ENCODE measurements at places on chromosomes 1 and 21. TPM values are rescaled to one million over a fixed set of nuclear protein-coding genes. Genes with fewer than 3 reads are reported as not detected.

Gene S100A9
- 0.95 TPM for total RNA-seq

DNA sequence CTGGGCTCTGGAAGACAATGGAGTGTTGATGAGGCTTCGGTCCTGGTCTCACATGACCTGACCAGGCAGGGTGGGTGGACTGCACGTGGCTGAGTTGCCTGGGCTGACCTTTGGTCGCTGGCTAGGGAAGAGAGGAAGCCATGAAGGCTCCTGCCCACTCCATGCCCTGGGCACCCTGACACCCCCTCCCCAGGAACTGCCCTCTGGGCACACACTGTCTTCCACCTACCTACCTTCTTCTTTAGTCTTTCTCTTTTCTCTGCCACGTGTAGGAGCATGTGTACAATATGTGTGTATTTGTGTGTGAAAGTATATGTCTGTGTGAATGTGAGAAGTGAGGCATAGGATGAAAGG, 15.1 kb downstream of the POU3F1 start:
- peaks cover 4% of the 10 kb centered on the region for H3K27me3 ChIP-seq
- H3K4me1 ChIP-seq, result peaks cover 20% of the 10 kb centered on the region
- no peak for DNase-seq
- no peak overlapping the region for H3K4me3 ChIP-seq

- no peaks in the 10 kb centered on the region for H3K27me3 ChIP-seq
- no peaks in the 10 kb centered on the region for H3K36me3 ChIP-seq
- no peaks in the 10 kb centered on the region for H3K4me1 ChIP-seq
- H3K27ac ChIP-seq, result no peak overlapping the region
- no peak for DNase-seq
- no peak overlapping the region for H3K4me3 ChIP-seq
These were observed 840.0 kb upstream of the B3GALT2 start for GRCh38 chr1:194026422-194026821.

DNA sequence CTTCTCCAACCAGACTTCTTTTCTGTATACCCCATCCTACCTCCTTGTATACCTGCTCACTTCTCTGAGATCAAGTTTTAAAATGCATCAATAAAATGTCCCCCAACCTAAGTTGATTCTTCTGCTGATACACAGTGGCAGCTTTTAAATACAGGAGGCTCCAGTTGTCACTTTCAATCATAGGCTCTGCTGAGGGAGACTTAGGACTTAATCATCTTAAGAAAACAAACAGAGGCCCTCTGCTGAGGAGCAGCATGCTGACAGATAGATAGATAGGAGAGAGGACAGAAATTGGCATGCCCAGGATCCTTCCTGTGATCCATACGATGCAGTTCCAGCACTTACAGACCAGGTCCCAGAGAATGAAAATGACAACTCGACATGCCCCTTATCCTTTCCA, 311.0 kb upstream of the PROX1 start:
- no peaks in the 10 kb centered on the region for H3K36me3 ChIP-seq
- H3K4me1 ChIP-seq, result no peaks in the 10 kb centered on the region

- no peak for DNase-seq
- peak overlapping the region; percentile 94 for H3K27ac ChIP-seq
- H3K4me1 ChIP-seq, result peaks cover 33% of the 10 kb centered on the region
- no peaks in the 10 kb centered on the region for H3K27me3 ChIP-seq
- no peak overlapping the region for H3K4me3 ChIP-seq
These were observed 139.3 kb upstream of the HMCN1 start for GRCh38 chr1:185594786-185595410.

DNA sequence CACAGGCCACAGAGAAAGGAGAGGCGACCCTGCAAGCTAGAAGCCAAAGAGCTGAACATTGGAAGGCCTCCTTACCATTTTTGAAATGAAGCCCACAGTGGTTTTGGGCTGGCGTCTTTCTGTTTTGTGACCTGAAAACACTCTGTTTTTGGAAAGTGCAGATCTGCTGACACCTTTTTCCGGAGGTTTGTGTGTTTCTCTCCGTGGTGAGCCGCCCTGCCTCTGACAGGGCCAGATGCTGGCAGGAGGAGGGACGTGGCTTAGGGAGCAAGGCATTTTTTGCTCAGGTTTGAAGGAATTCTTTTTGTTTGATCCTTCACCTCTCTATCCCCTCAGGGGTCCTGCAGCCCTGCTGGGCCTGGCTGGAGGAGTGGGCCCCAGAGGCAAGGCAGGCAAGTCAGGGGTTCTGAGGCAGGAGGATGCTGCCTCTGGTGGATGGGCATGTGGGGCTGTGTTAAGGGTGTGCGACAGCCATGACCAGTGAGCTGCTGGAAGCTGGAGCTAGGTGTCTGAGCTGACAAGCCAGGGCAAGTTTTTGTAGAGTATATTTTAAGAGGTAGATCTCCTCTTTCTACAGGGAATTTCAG, 133.8 kb downstream of the CAMTA1 start:
- no peak for DNase-seq
- H3K27me3 ChIP-seq, result no peaks in the 10 kb centered on the region

Data from progenitor cell of endocrine pancreas (in vitro differentiated cells).